ENCODE measurements at places on chromosomes 5 and 9.

DNA sequence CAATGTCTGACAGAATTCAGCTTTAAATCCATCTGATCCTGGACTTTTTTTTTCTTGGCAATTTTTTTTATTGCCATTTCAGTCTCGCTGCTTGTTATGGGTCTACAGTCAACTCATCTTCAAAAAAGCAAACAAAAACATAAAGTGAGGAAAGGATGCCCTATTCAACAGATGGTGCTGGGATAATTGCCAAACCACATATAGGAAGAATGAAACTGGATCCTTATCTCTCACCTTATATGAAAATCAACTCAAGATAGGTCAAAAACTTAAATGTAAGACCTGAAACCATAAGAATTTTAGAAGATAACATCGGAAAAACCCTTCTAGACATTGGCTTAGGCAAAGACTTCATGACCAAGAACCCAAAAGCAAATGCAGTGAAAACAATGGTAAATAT is 389.1 kb upstream of the ST8SIA4 start:
- no peak for DNase-seq

GRCh38 chr9:17064558-17064957 is 70.3 kb upstream of the CNTLN start:
- no peak for DNase-seq

DNA sequence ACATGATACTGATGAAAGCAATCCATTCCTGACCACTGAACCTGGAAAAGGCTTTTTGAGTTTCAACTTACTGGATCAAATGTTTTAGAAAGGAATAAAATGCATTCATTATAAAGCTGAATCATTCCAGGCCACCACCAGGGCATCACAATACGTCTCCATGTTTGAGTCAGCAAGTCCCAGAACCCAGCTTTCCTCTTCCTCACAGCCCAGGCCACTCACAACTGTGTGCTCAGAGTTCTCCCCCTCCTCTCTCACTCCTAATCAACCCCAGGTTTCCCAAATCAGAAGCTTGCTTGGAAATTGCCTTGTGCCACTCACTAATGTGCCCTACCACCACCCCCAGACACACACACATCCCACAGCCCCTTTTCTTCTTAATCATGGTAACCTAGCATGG is 91.7 kb downstream of the GNA14 start:
- DNase-seq: no peak

GRCh38 chr5:54838843-54839242 is 146.6 kb downstream of the ESM1 start:
- no peak for DNase-seq

GRCh38 chr9:4936823-4937222 is 48.2 kb upstream of the JAK2 start:
- no peak for DNase-seq
